Activated CD4-positive, alpha-beta T cell treated with anti-CD3 and anti-CD28 coated beads for 1 hour (primary cell): ENCODE measurements at places on chromosomes 5 and 9.
A peak's percentile ranks its signal among the peaks of the same experiment; 100 is the strongest.

DNA sequence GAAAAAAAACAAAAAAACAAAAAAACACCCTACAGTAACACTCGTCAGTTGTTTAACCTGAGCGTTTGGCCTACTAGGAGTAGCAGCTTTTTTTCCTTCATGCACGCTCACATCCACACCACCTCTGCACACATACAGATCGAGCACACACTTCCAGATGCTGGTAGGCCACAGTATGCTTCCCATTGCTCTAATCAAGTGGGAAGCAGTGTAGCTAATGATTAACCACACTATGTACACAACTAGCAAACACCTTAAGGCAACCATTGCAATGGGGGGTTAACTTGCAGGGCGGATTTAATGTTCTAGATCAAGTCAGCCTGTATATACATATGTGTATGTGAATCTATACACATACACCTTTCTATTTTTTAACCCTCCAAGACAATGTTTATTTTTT is 65.5 kb upstream of the GLRX start:
- no peak for DNase-seq

DNA sequence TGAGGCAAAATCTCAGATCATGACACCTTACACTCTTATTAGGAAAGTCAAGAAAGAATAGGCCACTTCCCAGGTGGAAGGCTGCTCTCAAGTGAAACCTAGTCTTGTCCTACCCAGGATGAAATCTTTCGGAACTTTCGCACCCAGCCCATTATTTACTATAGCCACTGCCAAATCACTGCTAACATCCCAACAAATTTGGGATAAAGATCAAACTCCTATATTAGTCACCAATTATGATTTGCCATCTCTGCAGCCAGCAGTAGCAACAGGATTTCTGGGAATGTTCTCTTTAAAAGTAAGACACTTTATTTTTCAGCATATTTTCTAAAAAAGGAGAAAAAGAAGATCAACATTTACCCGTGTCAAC is 224.6 kb downstream of the GAS1 start:
- DNase-seq, result no peak

DNA sequence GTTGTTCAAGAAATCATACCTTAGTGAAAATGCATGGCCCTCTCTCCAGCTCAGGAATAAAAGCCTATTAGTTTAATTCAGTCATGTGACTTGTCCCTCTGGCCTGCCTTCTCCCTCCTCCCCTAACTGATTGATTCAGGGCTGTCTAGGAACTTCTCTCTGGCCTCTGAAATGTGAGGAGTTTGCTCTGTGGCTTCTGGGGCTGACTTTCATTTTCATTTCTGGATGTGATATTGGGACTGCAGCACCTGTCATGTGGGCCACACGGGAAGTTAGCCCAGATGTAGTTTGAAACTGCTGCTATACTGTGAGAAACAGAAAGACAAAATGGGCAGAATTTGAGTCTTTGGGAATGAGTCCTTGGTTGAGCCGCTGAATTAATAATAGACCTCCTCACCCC is 44.8 kb downstream of the PARP8 start:
- DNase-seq, result peak; percentile 29

GRCh38 chr5:150479416-150479815 is 28.5 kb upstream of the NDST1 start:
- no peak for DNase-seq

- DNase-seq, result no peak
Measured at GRCh38 chr9:125956102-125956501, 208.9 kb downstream of the PBX3 start.

GRCh38 chr9:35826071-35826701 is 2.3 kb downstream of the FAM221B start:
- no peak for DNase-seq

- no peak for DNase-seq
Measured at GRCh38 chr5:167030500-167031120, 1260.8 kb upstream of the WWC1 start.

DNA sequence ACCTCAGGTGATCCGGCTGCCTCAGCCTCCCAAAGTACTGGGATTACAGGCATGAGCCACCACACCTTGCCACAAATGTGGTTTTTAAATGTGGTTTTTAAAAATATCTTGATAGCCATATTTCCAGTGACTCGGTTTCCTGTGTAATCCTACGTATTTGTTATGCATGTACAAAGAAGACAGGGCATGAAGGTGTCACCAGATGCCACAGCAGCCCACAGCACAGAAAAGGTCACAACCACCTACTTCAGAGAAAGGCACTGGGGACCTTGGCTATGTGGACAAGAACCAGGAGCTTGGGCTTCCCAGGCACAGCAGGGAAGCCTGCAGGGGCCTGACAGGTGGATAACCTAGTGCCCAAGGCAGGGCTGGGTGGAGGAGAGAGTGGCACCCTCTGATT is 38.0 kb downstream of the C9orf50 start:
- DNase-seq, result no peak

DNA sequence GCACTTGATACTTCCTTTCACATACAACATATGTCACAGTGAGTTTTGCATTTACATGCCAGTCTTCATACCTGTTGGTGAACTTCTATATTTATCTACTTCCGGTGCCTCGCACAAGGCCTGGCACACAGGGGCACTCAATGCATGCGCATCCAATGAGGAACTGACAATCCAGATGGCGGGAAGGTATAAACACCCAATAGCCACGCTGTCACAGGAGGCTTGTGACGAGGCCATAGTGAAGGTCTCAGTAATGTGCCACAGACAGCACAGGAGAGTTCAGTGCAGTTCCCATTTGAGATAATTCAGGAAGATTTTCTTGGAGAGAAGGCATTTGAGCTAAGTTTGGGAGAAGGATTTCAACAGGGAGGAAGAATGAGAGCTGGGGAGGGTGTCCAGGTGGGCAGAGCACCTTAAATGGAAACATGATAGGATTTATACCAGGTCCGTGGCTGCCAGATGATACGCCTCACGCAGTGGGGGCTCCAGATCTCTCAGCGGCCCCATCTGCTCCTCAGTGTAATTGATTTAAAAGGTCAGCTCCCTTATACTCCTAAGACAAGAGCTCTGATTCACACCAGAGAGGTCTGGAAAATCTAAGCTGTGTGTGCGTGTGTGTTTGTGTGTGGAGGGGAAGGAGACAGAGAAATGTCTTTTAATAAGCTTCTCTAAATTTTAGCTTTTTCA is 206.2 kb downstream of the DCP2 start:
- no peak for DNase-seq

GRCh38 chr5:108361771-108362170 is 20.1 kb downstream of the FBXL17 start:
- DNase-seq, result no peak

DNA sequence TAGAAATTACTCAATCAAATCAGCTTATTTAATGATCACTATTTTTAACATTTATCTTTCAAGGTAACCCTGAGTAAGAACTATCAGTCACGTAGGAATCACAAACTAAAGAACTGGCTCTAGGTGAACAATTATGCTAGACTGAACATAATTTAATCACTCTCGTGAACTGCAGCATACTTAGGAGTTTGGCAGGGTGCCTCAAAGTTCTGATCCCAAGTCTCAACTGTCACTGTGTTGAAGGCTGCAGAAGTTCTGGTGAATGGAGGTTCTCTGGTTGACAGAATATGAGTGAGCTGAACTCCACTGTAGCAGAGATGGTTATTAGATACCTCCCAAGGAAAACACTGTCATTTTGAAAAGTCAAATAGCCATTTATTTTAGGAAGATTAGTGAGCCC is 89.1 kb downstream of the KLHL3 start:
- DNase-seq, result no peak

DNA sequence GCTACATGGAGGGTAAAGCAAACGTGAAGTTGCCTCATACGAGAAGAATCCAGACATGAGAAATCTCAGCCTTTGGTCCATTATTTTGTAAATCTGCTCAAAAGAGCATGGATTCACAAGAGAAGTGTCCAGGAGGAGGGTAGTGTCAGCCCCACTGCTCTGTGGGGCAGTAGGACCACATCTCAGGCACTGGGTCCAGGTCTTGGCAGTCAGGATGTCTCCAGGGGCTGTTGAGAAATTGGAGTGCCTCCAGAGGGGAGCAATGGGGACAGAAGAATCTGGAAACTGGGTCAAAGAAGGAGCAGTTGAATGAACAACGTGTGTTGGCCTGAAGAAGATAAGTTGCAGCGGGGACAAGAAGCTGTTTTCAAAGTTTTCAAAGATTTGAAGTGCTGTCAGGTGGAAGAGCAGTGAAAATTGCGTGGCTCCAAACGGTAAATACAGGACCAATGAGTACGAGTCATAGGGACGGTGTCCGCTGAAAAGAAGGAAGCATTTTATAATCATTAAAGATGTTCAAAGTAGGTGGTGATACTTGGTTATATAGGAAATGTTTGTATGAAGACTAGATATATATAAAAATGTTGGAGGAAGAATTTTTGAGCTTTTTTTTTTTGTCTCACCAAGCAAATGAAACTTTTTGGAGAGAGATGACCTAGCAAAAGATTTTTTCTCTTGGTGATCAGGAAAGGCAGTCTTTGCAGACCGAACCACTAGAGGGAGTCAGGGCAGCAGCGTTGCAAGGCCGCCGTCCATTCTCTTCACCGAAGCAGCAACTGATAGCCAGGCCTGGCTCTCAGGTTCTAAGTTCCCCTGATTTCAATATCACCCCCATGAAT is 57.1 kb upstream of the ZBED3 start:
- peak; percentile 31 for DNase-seq

DNA sequence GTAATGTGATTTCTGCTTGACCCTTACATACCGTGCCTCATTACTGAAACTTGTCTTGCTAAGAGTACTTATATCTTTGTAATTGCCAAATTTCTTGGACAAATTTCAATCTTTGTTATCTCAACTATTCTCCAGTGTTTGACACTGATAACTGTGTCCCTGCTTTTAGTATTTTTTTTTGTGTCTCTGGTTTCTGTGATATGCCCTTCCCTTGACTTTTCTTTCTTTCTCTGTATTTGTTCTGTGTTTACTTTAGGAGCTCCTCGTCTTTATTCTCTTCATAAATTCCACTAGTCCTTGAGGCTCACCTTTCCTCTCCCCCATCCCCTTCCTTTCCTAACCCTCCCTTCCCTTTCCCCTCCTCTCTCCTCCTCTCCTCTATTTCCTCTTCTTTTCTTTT is 123.7 kb upstream of the FBXL17 start:
- DNase-seq, result no peak

DNA sequence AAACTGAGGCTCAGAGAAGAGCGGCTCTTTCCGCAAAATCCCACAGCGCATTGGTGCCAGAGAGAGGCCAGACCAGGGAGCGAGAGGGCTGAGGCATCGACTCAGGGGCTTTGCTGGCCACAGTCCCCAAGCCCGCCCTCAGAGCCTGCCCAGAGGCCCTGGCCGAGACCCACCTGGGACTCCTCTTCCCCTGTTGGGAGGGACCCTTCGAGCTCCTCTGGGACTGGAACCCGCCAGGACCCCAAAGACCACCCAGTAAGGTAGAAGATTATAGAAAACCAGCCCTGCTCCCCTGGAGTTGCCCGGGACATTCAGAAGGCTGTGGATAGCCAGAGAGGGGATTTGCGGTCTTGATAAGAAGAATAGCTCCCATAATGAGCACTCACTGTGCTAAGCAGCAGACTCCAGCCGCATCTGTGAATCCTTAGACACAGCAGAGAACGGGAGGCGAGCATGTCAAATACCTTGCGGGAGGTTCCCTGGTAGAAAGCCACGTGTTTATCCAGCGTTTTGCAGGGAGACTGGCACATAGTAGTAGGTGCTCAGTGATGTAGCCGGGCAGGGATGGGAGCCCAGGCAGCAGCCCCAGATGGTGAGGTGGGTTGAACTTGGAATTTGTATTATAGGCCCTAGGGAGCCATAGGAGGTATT is 651 bp upstream of the AK1 start:
- DNase-seq, result no peak

GRCh38 chr5:94621763-94622162 is 3.3 kb downstream of the SLF1 start:
- no peak for DNase-seq

GRCh38 chr5:112205846-112206245 is 213.2 kb downstream of the EPB41L4A start:
- no peak for DNase-seq

GRCh38 chr5:171410181-171410580 is 9.3 kb upstream of the FGF18 start:
- DNase-seq, result no peak

- DNase-seq, result no peak
Measured at GRCh38 chr5:161889971-161890370, 42.1 kb downstream of the GABRA1 start.

DNA sequence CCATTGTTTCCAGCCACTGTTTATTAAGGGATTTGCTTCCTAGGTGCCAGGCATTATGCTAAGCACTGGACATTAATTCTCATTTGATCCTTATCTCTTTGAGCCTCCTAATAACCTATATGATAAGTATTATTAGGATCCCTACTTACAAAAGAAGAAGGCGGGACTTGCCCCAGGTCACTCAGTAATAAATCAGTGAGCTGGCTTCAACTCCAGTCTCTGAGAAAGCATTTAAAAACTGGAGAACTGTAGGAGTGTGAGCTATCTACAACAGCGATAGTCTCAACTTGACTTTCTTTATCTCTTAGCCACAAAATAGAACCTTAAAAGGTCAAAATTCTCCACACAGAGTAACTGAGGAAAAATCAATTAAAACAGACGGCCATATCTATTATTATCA is 155.0 kb downstream of the GNAQ start:
- no peak for DNase-seq

DNA sequence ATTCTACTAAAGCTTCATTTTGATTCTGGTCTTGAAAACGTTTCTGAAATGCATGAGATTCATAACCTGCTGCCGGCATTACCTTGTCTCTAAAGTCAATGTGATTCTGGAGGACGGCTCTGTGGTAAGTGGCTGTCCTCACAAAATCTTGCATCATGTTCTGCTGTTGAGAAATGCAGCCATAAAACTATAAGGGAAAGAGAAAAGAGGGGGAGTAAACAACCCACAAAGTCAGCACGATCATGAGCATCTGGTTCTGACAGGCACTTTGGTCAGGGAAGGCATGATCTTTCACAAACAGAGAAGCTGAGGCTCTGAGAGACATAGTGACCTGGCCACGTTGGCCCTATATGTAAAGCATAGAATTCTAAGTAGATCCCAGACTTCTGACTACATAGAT is 168.9 kb upstream of the PUM3 start:
- no peak for DNase-seq

- DNase-seq, result no peak
Measured at GRCh38 chr9:136228107-136228875, 17.3 kb downstream of the QSOX2 start.

GRCh38 chr9:88835038-88835466 is 156.2 kb upstream of the S1PR3 start:
- DNase-seq, result no peak

GRCh38 chr5:72248410-72248981 is 71.5 kb downstream of the MRPS27 start:
- DNase-seq, result no peak

DNA sequence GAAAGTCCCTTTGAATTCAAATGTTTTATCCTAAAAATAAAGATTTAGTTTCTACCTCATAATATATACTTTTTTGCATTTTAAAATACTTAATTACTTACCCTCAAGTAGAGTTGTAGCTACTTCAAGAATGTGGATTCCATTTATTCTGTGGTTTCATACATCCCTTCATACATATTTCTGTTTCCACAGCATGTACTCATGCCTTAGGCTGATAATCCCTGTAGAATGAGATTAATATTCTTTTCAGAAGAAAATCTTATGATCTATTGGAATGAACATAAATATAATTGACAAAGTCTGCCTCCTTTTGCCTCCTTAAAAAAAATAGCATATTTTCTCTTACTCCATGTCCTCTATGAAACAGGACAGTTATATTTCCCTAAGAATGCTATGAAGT is 465.7 kb downstream of the DTWD2 start:
- DNase-seq, result no peak

GRCh38 chr9:37034938-37035647 is 1.0 kb upstream of the PAX5 start:
- DNase-seq, result no peak
